ENCODE measurements at places on chromosomes 4 and X.

GRCh38 chrX:107678957-107679740, 50.8 kb downstream of the PRPS1 start:
- no peak for DNase-seq

- no peak for DNase-seq
Measured at GRCh38 chr4:69092190-69092589, 4.1 kb upstream of the UGT2B7 start.

DNA sequence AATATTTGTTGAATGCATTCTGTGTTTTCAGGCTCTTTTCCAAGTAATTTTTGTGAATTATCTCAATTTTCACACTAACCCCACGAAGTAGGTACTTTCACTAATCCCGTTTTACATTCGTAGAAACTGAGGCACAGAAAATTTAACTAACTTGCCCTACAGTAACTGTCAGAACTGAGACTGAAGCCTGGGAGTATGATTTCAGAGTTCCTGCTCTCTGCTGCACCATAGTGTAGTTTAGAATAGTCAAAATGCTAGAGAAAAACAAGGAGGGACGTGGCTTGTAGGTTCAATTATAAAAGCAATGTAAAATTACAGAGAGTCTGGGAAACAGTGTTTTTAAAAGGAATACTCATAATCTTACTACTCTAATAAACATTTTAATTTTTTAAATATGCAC, 2.2 kb downstream of the CLCN3 start:
- no peak for DNase-seq

DNA sequence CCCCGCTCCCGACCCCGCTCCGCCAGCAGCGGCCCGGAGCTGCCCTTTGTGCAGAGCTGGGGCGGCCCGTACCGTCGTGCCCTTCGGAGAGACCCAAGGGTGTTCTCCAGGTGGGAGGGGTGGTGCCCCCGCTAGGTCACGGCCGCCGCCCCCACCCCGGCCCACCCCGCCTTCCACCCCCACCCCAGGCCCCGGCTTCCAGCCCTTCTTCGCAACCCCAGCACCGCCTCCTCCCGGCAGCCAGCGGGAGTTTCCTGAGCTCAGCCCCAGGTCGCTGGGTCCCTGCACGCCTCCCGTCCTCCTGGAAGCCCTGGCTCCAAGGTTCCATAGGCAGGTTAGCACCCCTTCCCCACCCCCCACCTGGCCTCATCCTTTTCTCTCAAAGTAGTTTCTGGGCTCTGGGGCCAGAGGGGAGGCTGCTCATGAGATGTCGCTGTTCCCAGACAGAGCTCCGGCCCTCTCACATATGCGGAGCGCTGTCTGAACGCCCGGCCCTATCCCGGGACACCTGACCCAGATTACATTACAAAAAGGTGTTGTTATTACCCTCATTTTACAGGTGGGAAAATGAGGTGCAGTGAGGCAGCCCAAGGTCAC, 25.2 kb upstream of the FGFR3 start:
- peak; percentile 99 for DNase-seq

- DNase-seq, result no peak
Measured at GRCh38 chr4:76187152-76187551, 26.5 kb downstream of the SCARB2 start.

- no peak for DNase-seq
Measured at GRCh38 chr4:151304755-151305154, 20.6 kb downstream of the SH3D19 start.

DNA sequence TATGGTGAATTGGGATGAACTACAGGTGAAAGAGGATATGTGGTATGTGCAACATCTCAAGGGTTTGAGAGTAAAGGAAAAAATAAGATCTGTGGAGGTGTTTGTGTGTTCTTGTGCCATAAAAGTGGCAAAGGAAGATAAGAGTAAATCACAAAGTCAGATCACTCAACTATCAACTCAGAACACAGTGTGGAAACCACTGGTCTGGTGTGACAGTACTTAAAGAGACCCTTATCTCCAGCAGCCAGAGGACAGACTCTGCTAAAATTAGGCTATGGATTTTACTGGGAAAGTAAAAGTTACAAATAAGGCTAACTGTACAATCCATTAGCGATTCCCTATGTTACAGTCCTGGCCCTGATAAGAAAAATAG, 54.0 kb upstream of the PRDM8 start:
- no peak for DNase-seq

DNA sequence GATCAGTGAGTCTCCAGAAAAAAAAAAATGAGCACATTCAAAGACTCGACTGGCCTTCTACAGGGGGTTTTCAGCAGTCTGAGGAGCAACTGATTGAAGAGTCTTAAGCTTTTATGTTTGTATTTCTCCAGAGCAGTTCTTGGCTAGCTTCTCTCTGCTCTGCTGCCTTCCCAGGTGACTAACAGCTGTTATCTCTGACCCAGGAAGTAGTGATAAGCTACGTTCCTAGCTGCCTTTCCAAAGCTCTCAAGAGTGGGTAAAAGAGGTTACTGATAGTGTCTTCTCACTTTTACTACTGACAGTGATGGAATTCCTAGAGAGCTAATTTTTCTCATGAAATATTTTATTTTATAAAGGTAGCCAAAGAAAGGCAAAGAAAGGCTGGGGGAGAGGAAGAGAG, 66.6 kb downstream of the ENOX2 start:
- no peak for DNase-seq

GRCh38 chrX:10841579-10841978, 221.2 kb upstream of the MID1 start:
- no peak for DNase-seq

GRCh38 chrX:39772057-39772832, 325.5 kb downstream of the BCOR start:
- peak; percentile 30 for DNase-seq

GRCh38 chrX:132023896-132024386, 839 bp downstream of the STK26 start:
- DNase-seq, result peak; percentile 8

DNA sequence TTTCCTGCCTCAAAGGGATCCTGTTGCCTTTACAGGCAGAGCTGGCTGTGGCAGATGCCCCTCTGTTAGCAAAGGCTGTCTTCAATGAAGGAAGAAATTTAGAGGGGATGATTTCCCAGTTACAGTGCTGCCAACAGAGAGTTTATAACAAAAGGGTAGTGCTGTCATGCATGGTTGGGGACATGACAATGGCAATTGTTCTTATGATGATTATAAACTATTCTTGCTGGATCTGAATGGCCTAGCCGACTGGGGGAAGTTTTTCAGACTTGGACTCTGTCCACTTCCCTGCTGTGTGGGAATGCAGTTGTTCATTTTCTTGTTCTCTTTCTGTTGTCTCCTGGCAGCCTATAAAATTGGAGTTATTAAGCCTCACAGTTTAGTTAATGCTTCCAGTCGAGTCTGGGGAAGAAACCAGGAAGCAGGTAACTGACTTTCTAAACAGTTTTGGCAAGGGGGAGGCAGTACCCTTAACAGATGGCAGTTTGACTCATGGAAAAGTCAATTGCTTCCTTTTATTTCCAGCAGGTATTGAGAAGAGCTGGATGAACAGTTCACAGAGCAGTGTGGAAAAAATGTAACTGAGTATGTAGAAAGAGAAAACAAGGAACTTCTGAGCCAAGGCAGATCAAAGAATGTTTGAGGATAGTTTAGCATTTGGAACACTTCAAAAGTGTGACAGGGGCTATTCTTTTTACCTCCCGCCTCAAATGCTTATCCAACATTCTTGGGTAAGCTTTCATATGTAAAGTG, 582.6 kb downstream of the RAPGEF2 start:
- no peak for DNase-seq

- no peak for DNase-seq
Measured at GRCh38 chrX:154779261-154779660, 16.6 kb downstream of the DKC1 start.

GRCh38 chrX:19677121-19677520, 161.8 kb upstream of the MAP3K15 start:
- DNase-seq, result no peak

- DNase-seq, result no peak
Measured at GRCh38 chrX:23554304-23554703, 113.0 kb upstream of the PRDX4 start.

GRCh38 chrX:47200385-47201150, 6.9 kb downstream of the UBA1 start:
- DNase-seq, result no peak

- no peak for DNase-seq
Measured at GRCh38 chr4:71262161-71262560, 76.7 kb upstream of the SLC4A4 start.

- no peak for DNase-seq
Measured at GRCh38 chrX:154355094-154355775, 19.2 kb downstream of the FLNA start.

- DNase-seq, result no peak
Measured at GRCh38 chr4:128663325-128663724, 146.2 kb upstream of the JADE1 start.

- no peak for DNase-seq
Measured at GRCh38 chr4:4735136-4735750, 124.2 kb upstream of the MSX1 start.

- DNase-seq, result no peak
Measured at GRCh38 chr4:52655506-52655905, 3.6 kb downstream of the USP46 start.

GRCh38 chr4:145723336-145723735, 43.4 kb downstream of the C4orf51 start:
- DNase-seq, result no peak

DNA sequence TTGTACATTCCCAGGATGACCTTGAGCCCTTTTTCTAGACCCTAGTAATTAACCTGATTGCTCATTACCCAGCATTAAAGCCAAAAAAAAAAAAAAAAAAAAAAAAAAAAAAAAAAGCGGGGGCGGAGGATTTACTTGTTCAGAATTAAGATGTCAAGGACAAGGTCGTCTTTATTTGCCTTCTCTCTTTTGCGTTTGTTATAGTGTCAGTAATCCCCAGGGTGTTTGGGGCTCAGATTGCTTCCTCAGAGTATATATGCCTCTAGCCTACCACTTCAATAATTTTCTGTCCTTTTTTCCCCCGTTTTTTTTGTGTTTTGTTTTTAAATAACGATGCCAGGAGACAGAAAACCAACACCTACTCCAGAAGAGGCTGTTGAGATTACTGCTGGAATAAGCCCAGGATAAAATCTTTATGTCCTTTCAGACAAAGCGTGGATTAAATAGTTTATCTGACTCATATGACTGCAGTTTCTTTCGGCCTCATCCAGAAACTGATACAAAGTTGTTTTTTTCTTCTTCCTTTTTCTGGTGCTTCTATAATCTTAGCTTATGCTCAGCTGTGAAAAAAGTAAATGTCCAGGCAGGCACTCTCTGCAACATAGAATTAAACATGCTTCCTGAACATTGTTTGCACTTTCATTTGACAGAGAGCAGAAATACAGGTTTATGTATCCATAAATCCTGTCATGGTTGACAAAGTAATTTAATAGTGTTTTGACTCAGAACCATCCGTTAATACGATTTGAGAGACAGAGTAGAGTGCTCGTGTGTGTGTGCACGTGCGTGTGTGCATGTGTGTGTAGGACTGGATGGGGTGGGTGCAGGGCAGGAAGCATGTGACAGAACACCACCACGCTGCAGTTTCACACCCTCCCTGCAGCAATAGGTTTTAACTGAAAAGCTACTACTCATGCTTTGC, 138.6 kb downstream of the AFF1 start:
- DNase-seq, result no peak

GRCh38 chr4:114827651-114828050, 229.0 kb downstream of the UGT8 start:
- DNase-seq, result no peak

- DNase-seq, result no peak
Measured at GRCh38 chrX:152070144-152070543, 68.2 kb downstream of the MAGEA10 start.

- no peak for DNase-seq
Measured at GRCh38 chr4:74449571-74450297, 4.8 kb downstream of the AREG start.

GRCh38 chr4:156824451-156825060, 147.0 kb downstream of the PDGFC start:
- no peak for DNase-seq

DNA sequence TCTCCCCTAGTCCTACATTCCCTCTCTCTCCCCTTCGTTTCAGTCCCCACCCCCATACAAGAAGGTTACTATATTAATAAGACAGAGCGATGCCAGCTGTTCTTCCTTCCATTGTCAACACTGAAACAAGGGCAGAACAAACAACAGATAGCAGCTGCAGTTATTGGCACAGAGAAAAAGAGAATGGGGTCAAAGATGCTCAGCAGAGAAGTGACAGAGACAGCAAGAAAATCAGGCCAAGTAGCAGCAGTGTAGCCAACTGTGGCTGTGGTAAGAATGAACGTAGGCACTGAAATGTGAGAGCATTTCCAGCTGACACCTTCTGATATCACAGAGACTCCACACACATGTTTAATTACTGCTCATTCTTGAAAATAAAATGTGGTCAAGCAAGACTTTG, 641.8 kb downstream of the FSTL5 start:
- no peak for DNase-seq

DNA sequence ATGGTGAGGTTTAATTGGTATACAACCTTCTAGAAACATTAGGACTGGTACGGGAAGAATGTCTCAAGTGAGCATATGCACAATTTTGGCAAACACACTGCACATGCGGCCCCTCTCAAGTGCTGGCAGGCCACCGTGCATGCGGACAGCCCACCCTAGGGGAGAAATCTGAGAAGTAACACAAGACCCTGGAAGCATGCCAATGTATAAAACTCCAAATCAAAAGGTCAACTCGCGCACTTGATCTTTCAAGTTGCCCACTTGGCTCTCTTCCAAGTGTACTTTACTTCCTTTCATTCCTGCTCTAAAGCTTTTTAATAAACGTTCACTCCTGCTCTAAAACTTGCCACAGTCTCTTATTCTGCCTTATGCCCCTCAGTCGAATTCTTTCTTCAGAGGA, 488.3 kb downstream of the CFAP47 start:
- DNase-seq, result no peak

DNA sequence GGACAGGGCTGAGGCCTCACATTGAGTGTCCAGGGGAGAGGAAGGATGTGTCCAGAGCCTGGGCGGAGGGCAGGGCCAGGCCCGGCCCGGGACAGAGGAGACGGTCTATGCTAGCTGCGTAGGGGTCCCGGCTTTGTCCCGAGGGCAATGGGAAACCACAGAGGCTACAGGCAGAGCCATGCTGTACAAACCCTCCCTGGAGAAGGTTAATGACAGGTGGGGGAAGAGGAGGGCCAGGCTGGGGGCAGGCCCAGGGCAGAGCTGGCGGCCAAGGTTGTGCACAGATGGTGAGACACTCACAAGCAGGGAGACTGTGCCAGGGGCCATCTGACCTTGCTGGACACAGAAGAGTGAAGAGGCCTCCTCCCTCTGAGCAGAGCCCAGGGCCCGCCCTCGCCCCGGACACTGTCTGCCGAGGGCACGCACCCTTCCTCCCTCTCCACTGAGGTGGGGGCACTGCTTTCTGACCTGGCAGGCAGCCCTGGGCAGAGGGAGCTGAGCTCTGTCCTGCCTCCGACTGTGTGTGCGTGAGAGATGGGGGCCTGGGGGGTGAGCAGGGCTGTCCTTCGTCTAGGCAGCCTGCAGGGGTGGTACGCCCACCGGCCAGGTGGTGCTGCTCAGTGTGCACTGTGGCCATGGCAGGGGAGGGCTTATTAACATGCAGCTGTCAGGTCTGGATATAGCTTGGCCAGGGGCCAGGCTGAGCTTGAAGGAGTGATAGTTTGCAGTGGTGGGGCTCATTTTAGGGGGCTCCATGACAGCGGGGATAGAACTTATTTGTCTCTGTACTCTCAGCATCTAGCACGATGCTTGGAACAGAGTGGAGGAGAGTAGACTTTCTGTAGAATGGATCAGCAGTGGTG, 75.7 kb upstream of the LRPAP1 start:
- no peak for DNase-seq

- DNase-seq, result no peak
Measured at GRCh38 chr4:30956916-30957315, 236.7 kb downstream of the PCDH7 start.
